ENCODE measurements at places on chromosomes 2 and 18.

DNA sequence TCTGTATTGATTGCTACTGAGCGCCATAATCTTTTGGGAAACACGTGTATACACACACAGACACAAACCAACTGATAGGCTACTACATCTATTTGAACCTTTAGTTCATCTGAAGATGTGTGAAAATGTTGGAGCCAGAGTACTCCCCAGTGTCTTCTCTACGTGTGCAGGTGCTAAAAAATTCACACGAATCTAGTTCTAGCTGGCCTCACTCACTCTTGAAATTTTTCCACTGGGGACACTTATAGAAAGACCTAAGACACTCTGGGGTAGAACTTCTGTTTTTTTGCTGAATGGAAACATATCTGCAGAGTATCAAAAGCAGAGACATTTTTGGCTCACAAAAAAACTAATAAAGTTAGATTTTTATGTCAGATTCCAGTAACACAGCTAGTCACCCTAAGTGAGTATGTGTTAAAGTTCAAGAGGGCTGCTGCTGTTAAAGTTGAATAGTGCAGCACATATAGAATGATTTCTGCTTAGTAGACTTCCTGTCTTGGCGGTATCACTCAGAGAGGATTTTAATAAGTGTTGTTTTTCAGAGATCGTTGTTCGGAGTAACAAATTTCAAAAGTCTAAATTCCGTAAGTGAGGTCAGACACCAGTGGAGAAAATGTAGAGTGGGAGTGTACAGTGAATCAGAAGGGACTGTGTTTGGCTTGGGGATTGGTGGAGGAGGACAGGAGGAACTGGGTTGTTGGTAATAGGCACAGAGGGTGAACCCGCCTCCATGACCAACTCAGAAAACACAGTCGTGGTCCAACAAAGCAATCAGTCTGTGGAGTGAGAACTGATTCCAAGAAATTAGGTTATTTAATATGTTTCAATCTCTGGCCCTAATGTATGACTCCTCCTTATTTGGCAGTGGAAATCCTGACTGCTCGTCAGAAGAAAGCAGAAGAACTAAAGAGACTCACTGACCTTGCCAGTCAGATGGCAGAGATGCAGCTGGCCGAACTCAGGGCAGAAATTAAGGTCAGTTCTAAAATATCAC lies 43.1 kb downstream of the KCTD18 start:
- DNase-seq = peak; percentile 28

GRCh38 chr2:53911434-53912189 lies 51.8 kb upstream of the GPR75 start:
- no peak for DNase-seq

- DNase-seq = no peak
These were observed 1.1 kb upstream of the B3GNT2 start for GRCh38 chr2:62194558-62195420.

DNA sequence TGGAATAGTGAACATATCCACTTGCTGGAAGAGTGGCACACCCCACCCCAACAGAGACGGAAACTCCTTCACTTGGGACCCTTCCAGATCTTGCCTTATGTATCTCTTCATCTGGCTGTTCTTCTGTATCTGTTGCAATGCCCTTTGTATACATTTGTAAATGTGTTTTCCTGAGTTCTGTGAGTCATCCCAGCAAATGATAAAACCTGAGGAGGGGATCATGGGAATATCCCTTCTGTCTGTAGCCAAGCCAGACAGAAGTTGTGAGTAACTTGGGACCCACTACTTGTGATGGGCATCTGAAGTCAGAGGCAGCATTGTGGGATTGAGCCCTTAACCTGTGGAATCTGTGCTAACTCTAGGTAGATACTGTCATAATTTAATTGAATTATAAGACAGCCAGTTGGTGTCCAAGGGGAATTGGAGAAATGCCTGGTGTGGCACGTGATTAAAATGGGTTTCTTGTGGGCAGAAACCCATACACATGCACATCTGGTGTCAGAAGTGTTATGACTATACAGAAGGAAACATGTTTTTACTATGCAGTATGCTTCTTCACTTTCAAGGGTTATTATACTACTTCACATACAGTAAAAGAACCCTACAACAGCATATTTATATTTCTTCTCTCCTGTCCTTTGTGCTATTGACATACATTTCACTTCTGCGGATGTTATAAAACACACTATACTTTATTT lies 32.3 kb upstream of the TMEM247 start:
- no peak for DNase-seq
